ENCODE measurements at places on chromosomes 16 and 17.

- no peak for DNase-seq
These were observed 25.0 kb upstream of the METTL9 start for GRCh38 chr16:21574372-21574771.

DNA sequence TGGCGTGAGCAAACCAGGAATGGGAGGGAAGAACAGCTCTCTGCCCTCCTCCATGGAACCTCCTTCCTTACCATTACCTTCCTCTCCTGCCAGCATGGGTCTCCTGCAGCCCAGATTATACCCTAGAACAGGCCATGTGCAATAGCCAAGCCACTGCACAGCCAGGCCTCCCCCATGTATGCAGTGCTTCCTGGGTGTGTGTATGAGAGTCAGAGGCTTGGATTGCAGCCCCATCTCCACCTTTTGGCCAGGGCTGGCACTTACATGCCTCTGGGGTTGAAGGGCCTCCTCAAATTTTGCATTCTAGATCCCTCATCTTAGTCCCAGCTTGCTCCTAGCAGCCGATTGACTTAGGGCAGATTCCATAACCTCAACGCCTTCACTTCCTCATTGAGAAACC lies 133.7 kb downstream of the GSG1L start:
- DNase-seq, result no peak

GRCh38 chr17:2391597-2392251 lies 9.1 kb downstream of the MNT start:
- no peak for DNase-seq

DNA sequence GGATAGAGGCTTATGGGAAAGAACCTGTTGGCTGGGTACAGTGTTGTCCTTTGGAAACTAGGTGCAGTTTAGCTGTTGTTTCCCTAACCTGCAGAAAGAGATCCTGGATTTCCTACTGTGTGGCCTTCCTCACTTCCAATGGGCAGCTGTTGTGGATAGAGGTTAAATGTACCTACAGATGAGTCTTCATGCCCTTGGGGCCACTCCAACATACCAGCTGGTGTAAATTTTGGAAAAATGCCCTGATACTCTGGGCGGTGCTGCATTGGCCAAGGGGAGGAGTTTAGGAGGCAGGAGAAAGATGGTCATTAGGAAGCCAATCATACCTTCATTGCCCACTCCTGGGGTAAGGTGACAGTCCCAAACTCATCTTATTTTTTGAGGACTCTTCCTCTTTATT lies 70.2 kb downstream of the SNX11 start:
- DNase-seq, result no peak

DNA sequence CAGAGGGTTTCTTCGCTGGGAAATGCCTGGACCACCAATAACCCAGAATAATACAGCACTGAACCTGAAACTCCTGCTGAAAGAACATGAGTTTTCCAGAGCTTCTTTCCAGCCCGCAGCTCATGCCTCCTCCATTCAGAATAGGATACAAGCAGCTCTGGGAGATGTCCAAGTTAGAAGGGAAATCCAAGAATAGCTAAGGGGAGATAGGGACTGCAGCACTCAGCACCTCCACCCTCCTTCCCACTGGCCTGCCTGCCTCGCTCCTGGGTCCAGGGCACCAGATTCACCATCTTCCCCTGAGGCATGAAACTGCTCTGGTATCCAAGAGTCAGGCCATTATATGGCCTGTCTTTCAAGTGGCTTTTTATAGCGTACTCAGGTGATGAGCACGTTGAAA lies 4.1 kb downstream of the KRT31 start:
- no peak for DNase-seq

- DNase-seq, result no peak
These were observed 5.0 kb upstream of the CMTM4 start for GRCh38 chr16:66701516-66701915.

DNA sequence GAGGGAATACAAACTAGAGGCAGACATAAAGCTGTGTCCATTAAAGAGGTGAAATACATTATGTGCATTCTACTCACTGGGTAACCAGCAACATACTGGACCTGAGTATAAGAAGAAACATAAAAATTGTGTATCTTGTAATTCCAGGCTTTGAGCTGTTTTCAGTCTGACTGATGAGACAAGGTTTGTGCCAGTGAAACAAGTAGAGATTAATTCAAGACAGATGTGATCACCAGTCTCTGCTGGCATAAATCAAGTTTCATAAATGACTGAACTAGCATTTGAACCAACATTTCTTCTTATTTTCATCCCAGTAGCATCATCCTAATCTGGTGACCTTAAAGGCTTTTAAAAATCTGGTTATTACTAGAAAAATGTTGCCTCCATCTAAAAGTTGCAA lies 108.8 kb upstream of the RPL38 start:
- DNase-seq, result no peak

DNA sequence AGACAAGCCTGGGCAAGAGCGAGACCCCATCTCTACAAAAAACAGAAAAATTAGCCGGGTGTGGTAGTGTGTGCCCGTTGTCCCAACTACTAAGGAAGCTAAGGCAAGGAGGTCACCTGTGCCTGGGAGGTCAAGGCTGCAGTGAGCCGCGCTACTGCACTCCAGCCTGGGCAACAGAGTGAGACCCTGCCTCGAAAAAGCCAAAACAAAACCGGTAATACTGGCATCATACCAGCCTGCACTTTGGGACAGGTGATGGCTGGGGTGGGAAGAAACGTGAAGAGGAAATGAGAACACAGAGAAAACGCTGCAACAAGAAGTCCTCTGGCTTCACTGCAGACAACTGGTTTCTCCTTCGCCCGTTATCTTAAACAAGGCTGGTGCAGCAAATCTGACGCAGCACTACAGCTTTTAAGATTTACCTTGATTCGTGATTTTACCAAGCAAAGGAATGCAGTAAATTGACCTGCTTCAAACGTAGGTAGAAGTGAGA lies 725 bp upstream of the CASC3 start:
- no peak for DNase-seq

DNA sequence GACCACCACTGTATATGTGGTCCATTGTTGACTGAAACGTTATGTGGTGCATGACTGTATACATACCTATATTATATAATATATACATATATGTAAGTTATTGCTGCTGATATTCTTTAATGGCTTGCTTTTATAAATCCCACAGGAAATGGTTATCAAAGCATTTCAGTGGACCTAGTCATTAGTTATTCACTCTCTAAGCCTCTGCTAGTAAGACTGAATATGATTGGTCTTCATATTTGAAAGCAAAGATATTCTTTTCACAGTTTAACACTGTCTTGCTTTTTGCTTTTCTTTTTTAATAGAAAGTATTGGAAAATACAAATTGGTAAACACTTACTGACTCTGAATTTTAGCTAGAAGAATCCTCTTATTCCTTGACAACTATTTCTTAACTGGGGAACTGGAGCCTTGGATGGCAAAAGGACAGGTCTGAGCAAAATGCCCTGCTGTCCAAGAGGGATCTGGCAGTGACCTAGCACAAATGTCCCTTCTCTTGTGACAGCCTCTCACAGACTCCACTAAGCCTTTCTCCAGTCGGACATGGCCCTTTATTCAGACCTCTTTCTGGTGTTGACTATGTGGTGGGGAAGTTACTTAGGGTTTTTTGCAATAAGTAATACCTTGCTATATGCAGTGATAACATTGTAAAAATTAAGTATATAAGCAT lies 14.7 kb upstream of the MYH2 start:
- no peak for DNase-seq

DNA sequence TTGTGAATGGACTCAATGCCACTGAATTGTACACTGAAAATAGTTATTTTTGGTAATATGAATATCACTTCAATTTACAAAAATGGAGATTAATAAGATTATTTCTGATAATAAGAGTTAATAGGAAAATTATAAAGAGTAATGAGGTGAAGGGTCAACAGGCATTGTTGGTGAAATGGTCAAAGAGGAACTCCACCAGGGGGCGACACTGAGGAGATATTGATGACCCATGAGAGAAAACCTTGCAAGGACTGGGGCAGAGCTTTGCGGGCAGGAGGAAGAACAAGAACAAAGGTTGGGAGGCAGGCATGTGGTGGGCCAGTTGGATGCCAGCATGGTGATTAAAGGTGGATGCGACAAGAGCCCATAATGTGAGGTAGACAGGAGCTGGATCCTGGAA lies 74.0 kb upstream of the XYLT1 start:
- DNase-seq, result no peak

DNA sequence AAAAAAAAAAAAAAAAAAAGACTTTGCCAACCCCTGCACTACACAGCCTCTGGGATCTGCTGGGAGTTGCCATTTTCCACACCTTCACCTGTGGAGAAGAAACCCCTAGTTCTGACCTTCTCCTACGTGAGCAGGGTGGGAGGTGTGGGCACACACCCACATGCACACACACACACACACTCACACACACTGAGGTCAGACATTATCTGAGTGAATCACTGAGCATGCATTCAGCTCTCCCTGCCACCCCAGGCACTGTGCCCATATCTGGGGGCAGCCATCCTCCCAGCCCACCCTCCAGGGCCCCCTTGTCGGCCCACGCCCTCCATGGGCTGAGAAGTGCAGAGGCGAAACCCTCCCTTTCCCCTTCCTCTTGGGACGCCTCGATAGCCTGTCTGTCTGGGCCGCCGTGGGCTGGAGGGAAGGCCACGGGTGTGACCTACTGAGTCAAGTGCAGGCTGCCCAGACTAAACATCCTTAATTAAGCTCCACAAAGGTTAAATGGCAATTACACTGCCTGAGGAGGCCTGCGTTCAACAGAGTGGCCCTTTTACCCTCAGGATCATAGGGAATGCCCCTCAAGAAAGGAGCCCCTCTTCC lies 143.8 kb downstream of the C16orf95 start:
- no peak for DNase-seq

- no peak for DNase-seq
These were observed 17.0 kb upstream of the NAGS start for GRCh38 chr17:43987131-43988021.

- no peak for DNase-seq
These were observed 534.1 kb downstream of the GRIN2A start for GRCh38 chr16:9647981-9648701.

- no peak for DNase-seq
These were observed 199.5 kb upstream of the CIBAR2 start for GRCh38 chr16:85311741-85312140.

DNA sequence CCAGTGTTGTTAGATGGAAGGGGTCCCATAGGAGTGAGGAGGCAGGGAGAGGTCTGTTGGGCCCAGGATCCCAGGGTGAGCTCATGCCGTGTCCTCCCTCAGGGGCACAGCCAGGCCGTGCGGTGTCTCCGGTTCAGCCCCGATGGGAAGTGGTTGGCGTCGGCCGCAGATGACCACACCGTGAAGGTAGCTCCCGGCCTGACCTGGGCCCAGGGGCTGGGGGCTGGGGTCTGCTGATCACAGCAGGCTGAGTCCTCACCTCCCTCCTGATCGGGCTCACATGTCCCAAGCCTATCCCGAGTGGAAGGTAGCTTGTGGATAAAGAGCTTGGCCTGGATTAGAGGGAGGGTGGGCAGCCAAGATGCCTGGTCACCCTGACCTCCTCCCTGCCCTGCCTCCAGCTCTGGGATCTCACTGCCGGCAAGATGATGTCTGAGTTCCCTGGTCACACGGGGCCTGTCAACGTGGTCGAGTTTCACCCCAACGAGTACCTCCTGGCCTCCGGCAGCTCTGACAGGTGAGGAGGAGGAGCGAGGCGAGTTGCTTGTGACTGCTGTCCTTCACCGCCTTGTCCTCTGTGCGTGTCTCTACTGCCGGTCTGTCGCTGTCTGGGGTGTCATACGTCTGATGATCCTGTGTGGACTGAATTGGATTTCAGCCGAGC lies 16.1 kb downstream of the KATNB1 start:
- no peak for DNase-seq

DNA sequence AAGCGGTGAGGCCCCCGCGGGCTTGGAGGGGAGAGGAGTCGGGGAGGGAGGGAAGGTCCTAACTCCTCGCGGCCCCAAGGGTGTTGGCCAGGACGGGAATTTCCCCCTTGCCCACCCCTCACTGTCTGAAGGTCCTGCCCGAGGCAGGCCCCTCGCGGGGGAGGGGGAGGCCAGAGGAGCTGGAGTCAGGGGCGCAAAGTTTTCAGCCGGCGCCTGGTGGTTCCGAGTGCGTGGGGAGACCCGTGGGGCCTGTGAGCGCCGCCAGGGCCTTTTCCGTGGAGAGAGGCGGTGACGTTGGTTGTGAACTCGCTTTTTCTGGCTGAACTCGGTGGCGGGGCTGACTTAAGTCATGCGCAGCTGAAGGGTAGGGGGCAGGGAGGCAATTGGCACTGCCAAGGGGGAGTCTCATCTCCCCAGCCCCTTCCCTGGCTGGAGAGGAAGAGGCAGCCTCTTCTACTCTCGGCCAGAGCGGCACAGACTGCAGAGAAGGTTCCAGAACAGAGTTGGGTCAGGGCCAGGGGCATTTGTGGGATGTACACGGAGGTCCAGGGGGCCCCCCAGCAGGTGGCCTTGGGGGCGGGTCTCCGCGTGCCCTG lies 1.5 kb downstream of the CACNA1H start:
- no peak for DNase-seq

Data from AG04449 (cell line).